Stimulated activated CD4-positive, alpha-beta T cell treated with anti-CD3 and anti-CD28 coated beads, Interleukin-1b, Interleukin-23, amount 100 ng/mL, for 1 hour (primary cell): ENCODE measurements at places on chromosomes 3 and 15.

DNA sequence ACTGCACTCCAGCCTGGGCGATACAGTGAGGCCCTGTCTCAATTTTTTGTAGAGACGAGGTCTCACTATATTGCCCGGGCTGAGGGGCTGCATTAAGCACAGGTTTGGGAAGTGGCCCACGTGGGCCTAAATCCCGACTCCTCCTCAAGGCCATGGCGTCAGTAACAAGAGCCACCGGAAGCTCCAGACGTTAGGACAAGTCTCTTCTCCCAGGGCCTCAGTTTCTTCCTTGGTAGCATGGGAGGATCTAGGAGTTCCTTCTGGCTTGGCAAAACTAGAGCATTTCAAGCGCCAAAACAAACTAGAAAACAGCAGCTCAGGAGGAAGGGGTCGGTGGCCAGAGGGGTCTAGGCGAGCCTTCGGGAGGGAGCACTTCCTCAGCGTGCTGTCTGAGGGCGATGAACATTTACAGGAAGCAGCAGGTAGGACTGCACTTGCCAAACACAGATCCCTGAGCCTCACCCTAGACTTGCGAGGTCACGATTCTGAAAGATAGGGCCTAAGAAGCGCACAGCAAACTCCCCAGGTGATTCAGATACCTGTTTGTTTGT, 536 bp downstream of the SNAPC5 start:
- DNase-seq = no peak

GRCh38 chr3:149894205-149894604, 76.5 kb downstream of the PFN2 start:
- no peak for DNase-seq

- DNase-seq = no peak
Measured at GRCh38 chr15:60551781-60552161, 72.8 kb upstream of the ICE2 start.

DNA sequence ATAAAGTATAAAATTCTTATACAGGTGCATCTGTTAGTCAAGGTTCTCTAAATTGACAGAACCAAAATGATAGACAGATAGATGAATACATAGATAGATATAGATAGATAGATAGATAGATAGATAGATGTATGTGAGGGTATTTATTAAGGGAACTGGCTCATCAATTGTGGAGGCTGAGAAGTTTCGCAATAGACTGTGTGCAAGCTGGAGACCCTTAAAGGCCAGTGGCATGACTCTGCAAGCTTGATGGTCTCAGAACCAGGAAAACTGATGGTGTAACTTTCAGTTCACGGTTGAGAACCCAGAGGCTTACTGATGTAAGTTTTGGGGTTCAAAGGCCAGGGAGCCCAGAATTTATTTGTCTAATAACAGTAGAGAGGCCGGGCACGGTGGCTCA, 1123.7 kb upstream of the CADM2 start:
- DNase-seq = no peak

DNA sequence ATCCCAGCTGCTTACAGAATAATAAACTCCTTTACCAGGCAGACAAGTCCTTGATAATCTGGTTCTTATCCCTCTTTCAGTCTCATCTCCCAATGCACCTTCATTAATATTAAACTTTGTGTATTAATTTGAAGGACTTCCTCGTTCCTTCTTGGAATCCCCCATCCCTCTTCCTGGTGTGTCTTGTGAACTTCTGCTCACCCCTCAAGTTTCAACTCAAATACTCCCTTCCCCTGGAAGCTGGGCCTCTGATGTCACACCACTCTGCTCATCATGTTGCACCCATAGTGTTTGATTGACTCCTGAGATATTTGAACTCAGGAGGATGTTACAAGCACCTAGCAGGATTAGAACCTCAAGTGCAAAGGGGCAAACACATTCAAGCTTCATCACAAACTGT, 3.3 kb upstream of the STT3B start:
- no peak for DNase-seq

- no peak for DNase-seq
Measured at GRCh38 chr15:50128266-50128665, 9.2 kb upstream of the ATP8B4 start.

DNA sequence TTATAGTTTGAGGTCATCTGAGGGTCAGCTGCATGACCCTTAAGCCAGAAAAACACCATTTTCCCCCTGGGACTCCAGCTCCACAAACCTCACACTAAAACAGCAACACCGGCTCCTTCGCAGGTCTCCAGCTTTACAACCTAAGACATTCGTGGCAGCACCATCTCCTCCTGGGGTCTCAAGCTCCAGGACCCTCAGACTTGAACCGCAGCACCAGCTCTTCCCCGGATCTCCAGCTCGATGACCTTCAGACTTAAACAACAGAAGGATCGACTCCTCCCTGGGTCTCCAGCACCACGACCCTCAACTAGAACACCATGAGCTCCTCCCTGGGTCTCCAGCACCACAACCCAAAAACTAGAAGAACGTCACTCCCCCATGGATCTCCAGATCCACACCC, 233.7 kb upstream of the CNTN6 start:
- DNase-seq = no peak

- DNase-seq = no peak
Measured at GRCh38 chr15:74233851-74234597, 2.1 kb upstream of the CCDC33 start.

DNA sequence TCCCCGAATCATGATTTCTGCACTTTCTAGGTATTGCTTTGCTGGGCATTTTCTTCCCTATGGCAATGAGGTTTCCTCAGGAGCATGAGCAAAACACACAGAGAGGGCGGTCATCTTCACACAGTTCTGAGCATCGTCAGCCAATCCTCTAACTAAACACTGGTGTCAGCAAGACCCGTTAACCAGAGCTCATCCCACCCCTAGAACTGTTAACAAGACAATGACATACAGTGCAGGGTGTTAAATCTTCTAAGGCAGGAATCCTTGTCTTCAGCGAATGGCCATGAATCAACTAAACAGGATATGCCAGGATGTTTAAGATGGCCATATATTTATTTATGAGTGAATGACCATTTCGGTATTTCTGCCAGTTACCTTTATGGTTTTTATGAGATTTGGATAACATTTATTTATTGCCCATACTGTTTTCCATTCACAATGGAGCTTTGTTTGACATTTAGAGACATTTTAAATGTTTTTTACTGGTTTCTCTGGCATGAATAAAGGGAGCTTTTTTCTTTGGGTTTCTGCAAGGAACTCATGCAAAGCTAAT, 411.5 kb upstream of the PROK2 start:
- no peak for DNase-seq

DNA sequence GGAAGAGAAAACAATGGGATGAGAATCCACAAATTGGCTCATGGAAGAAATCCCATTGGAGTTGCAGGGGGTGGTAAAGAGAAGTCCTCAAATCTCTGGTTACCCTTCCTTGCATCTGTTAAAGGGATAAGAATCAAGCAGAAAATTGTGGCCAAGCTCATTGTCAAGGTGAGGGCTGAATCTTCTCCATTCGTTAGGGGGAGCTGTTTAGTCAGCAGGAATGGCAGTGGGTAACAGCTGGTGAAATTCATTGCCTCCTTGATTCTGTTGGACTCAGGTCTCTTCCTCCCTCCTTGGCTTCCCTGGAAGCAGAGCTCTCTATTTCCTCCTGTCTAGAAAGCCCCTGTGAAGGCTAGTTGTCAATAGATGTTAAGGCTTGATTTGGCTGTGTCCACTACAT, 343.1 kb upstream of the SEMA6D start:
- no peak for DNase-seq

DNA sequence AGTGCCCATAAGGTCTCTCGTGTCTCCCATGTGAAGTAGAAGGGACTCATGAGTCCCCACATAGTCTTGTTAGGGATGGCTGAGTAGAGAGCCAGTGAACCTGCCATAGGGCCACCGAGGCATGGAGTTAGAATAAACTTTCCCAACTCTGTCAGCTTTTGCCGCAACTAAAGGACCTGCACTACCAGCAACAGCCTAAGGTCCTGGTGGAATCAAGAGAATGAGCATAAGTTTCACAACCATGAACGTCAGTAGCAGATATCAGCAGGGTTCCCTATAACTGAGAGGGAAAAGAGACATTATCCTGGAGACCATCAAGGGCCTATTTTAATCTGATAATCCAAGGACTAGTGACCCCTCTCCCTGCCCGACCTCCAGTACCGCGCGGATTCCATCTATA, 60.3 kb upstream of the FNDC3B start:
- no peak for DNase-seq

DNA sequence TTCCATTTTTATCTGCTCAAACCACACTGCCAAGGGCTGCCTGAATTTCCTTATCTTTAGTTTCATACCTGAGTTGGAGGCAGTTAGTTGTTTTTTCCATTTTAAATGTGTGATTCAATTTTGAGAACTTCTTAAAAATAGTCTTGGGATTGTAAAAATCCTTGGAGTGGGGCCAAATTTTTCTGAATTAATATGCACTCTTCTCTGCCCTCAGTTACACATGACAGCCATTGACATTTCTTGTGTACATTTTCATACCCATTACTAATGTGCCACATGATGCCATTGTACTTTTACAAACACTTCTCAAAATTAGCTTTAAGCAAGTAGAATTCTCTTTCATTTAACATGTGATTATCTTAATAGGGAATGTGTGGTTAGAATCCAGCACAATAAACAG, 141.7 kb downstream of the C3orf38 start:
- DNase-seq = no peak

DNA sequence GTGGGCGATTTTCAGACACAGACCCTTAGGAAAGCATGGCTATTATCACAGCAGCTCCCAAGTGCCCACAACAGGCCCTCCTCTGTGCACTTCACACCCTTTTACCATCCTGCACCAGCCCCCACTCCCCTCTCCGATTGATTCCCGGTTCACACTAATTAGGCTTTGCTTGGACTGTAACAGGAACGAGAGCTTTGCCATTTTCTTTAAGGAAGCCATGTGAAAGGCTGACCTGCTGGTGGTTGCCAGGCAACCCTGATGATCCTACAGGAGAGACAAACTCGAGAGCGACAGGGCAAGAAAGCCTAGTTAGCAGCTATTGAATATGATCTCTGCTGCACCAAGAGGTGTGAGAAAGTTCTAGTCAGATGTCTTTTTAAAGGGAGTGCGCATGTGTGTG, 28.2 kb upstream of the DET1 start:
- no peak for DNase-seq

DNA sequence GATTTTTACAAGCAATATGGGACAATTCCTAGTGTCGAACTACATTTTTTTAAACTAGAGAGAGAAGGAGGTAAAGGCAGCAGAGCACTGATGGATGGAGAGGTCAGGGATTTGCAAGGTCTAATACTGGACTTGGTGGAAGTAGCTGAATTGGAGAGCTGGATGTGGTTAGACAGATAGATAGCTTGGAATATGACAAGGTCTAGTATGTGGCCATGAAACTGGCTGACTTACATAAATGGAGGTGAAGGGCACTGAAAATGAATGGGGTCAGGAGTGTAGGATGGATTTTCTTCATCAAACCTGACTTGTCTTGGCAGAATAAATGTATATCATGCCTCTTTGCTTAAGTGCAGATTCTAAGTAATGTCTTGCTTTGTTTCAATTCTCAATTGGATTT, 10.1 kb upstream of the RTP4 start:
- no peak for DNase-seq

GRCh38 chr15:83919319-83919830, 265.5 kb downstream of the ADAMTSL3 start:
- no peak for DNase-seq

DNA sequence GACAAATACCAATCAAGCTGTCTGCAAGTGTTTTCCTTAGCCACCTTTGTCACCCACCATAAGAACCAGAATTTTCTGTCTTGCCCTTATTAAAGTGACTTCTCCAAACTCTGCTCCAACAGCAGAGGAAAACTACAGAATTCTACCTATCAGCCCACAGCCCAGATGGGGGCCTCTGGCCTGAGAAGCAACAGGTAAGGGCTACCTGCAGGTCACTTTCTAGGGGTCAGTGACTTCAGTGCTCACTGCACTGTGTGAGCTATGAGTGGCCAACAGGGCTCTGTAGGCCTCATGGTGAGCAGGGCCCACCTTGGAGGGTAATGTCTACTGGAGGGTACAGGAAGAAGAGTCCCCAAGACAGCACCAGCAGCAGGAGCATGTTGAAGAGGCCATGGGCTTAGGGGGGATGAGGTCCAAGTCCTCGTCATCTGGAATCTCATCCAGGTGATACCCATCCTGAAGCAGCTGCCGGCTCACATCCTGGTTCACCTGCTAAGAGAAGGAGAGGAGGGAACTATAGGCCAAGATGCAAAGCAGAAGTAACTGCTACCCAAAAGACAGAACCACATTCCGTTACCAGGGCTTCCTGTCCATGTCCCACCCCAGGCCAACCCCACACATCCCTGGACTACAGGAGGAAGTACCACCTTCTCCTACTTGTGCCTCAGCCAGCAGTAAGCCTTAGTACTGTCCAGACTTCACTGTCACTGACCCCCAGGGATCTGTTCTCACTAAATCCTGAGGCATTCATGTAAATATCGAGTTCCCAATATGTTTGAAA, 4.2 kb downstream of the FAM219B start:
- DNase-seq = no peak

GRCh38 chr3:37852771-37853170, 8.9 kb upstream of the CTDSPL start:
- no peak for DNase-seq

DNA sequence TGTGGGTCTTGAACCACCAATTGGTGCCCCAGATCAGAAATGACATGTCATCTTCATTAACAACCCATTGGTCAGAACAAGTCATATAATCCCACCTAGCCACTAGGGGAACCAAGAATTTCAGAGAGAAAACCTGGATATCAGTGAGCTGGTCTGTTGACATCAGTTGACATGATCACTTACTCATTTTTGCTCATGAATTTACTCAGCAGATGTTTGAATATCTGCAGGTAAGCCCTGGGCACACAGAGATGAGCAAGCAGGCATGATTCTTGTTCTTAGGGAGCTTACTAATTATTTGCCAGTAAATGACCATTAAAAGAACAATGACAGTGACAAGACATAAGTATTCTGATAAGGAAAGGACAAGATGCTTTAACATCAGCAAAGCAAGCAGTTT, 64.3 kb upstream of the PLCL2 start:
- no peak for DNase-seq

GRCh38 chr3:62210011-62210410, 163.3 kb downstream of the FEZF2 start:
- DNase-seq = no peak

GRCh38 chr3:130904491-130904890, 10.6 kb downstream of the ATP2C1 start:
- DNase-seq = no peak
